Stimulated activated CD4-positive, alpha-beta T cell treated with anti-CD3 and anti-CD28 coated beads, Interleukin-12 subunit alpha, Interleukin-12 subunit beta, amount 100 ng/mL, for 24 hours (primary cell): ENCODE measurements at places on chromosomes 4 and X.

- no peak for DNase-seq
Measured at GRCh38 chr4:37641886-37642849, 44.0 kb downstream of the RELL1 start.

GRCh38 chrX:128439159-128439558 lies 387.0 kb upstream of the ACTRT1 start:
- no peak for DNase-seq

DNA sequence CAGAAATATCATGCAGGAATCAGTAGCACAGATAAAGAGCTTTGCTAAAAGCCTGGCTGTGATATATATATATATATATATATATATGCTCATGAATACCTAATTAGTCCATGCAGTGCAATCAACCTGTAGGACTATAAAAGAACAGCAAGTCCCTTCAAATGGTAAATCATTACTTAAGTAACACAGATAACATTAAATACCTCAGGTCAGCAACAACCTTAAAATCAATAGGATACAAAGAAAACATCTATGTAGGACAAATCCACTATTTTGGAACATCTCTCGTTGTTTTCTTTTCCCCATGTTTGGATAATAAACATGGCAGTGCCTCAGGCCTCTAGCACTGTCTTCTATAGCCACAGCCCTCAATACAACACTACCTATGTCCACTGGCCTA lies 106.6 kb downstream of the FNIP2 start:
- no peak for DNase-seq

DNA sequence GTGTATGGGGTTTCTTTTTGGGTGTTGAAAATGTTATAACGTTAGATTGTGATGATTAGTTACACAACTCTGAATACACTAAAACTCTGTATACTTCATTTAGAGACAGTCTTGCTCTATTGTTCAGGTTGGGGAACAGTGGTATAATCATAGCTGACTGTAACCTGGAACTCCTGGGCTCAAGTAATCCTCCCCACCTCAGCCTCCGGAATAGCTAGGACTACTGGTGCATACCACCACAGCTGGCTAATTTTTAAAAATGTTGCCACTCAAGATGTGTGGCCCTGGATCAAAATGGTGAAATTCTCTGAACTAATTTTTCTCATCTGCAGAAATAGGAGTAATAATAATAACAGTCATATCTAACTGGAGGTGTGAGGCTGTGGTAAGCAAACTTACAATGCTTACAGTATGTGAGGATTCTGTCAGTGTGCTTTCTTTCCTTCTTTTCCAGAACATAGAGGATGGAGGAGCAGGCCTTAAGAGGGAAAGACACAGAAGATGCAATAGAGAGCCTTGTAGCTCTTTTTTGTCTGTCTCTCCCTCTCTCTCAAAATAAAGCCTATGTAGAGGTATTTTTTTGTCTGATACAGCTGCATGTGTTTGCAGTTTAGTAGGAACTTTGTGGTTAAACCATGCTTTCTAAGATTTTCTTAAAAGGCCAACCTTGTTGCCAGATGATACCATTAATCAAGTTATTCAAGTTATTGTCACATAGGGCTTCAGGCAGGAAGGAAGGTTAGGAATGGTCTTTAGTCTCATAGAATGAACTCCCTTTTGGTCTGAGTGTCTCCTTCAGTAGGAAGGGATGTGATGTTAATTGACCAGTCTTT lies 7.5 kb downstream of the ADD1 start:
- DNase-seq = no peak

GRCh38 chr4:77861495-77861894 lies 1.1 kb upstream of the MRPL1 start:
- no peak for DNase-seq

GRCh38 chr4:41146196-41146595 lies 68.1 kb downstream of the APBB2 start:
- DNase-seq = no peak

DNA sequence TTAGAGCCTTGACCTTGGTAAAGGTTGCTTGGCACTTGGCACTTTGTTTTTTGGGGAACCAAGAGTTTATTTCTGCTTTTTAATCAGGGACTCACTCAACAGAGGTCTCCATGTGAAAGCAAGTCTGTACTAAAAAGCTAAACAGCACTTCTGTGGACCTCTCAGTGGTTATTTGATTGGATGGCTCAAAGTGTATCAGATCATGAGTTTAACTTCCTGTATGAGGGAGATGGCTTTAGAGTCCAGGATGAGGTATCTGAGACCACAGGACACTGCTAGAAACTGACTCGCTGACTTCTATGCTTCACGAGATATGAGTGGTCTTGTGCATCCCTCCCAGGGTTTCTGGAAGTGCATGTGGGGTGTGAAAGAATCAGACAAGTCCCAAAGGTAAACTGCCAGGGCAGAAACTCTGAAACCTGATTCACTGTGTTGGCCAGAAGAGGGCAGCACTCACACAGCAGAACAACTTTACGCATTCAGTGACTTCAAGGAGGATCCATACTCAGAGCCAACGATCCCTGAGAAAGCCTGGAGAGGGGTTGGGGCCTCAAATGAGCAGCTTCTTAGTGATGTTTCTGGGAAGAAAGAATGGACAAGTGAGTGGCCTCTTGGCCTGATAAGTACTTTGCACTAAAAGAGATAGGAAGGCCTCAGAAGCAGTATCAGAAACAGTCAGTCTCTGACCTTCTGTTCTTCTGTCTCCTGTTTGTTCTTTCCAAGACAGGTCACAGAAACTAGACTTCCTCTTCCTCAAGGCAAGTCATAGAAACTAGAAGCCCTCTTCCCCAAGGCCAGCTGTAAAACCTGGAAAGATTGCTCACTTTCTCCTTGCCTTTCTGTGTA lies 220.3 kb upstream of the CXCL13 start:
- peak; percentile 18 for DNase-seq

DNA sequence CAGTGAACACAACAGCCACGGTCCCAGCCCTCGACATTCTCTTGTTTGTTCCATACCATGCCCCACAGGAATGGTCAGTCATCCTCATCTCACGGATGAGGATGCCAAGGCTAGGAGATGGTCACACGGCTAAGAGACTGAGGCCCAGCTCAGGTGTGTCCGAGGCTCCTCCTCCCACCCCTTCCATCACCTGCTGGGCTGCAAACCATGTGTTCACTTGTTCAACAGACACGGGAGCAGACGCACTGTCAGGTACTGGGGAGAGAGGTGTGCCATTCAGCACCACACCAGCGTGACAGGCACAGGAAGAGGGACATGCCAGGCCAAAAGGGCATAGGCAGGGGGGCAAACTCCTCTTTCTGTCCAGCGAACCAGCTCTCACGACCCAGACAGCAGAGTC lies 45.9 kb downstream of the ABLIM2 start:
- DNase-seq = no peak

- DNase-seq = no peak
Measured at GRCh38 chr4:104868533-104868932, 278.1 kb upstream of the TET2 start.

GRCh38 chrX:78989349-78989748 lies 44.2 kb downstream of the P2RY10 start:
- DNase-seq = no peak

DNA sequence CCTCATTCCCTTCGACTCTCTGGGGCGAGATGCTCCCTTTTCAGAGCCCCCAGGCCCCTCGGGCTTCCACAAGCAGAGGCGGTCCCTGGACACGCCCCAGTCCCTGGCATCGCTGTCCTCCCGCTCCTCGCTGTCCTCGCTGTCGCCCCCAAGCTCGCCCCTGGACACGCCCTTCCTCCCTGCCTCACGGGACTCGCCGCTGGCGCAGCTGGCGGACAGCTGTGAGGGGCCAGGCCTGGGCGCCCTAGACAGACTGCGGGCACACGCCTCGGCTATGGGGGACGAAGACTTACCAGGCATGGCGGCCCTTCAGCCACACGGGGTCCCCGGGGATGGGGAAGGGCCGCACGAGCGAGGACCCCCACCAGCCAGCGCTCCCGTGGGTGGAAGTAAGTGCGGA lies 39.5 kb upstream of the CLCN4 start:
- DNase-seq = no peak

DNA sequence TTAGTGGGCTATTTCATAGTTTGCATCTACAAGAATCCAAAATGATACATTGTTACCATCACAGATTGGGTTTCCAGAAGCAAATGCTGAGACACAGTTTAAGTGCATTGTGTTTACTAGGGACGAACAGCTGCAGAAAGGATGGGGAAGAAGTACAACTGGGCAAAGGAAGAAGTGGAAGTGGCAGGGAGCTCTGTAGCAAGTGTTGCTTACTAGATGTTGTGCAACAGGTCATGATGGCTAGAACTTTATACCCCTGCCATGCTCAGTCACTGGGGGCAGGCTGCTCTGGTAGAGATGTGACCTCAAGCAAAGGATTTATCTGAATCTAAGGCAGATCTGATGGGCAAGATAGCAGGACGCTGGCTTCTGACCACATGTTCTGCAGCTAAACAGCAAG lies 76.1 kb upstream of the EMCN start:
- no peak for DNase-seq

DNA sequence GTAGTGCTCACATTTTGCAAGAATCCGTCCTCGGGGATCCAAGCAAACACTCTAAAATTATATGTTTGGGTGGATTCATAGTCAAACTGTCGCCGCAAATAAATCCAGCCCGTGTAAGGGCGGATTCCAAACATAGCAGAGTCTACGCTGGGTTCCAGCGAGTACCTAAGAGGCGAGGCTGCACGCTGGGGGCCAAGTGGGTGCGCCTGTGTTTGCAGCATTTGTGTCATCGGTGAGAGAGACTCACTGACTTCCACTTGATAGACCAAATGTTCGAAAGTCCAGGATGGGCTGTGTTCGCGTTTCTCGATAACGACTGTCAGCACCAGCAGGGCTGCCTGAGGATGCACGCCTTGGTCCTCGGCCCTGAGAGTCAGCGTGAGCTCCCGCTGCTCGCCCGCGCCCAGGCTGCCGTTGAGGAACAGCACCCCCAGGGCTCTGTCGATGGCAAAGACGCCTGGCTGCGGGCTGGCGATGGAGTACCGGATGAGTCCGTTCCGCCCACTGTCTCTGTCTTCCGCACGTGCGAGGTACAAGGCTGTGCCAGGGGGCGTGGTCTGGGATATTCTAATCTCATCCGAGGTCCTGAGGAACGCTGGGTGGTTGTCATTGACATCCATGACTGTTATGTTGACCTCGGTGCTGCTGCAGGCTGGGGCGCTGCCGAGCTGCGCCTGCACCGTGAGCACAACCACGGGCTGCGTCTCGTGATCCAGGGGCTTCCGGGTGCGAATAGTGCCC lies 158.7 kb downstream of the DCHS2 start:
- DNase-seq = peak; percentile 43

DNA sequence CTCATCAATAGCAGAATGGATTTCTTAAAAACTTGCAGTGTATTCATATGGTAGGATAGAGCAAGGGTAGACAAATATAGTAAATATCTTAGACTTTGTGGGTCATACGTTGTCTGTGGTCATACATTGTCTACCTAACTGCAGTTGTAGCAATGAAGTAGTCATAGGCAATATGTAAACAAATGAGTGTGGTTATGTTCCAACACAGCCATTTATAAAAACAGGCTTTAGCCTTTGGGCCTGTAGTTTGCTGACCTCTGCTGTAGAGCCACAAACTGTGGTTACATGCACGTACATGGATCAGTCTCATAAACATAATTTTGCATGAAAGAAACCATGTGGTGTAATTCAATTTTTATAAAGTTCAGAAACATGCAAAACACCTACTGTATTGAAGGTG lies 98.9 kb downstream of the LARP1B start:
- DNase-seq = no peak

DNA sequence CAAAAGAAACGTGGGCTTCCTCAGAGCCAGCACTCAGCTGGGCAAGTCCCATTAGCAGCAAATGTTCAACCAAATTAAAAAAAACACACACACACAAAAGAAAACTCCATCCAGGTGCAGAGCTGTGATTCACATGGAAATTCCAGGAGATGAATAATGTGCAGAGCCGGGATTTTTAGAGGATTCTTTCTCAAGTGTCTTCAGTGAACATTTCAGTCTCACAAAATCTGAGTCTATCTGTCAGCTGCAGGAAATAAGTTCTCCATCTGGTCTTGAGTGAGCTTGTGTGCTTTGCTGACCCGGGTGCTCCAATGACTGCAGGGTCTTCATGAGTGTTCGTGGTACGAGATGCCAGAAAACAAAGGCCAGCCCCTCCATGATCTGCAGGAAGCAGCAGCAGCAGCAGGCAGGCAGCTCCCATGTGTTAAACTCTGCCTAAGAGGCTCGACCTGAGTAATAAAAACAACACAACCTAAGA lies 44.3 kb downstream of the RASGEF1B start:
- DNase-seq = no peak

- no peak for DNase-seq
Measured at GRCh38 chrX:72180539-72180938, 1.0 kb upstream of the PIN4 start.

- DNase-seq = no peak
Measured at GRCh38 chr4:52870225-52870624, 8.1 kb downstream of the RASL11B start.

GRCh38 chrX:40685362-40685918 lies 38.1 kb upstream of the CXorf38 start:
- DNase-seq = no peak

DNA sequence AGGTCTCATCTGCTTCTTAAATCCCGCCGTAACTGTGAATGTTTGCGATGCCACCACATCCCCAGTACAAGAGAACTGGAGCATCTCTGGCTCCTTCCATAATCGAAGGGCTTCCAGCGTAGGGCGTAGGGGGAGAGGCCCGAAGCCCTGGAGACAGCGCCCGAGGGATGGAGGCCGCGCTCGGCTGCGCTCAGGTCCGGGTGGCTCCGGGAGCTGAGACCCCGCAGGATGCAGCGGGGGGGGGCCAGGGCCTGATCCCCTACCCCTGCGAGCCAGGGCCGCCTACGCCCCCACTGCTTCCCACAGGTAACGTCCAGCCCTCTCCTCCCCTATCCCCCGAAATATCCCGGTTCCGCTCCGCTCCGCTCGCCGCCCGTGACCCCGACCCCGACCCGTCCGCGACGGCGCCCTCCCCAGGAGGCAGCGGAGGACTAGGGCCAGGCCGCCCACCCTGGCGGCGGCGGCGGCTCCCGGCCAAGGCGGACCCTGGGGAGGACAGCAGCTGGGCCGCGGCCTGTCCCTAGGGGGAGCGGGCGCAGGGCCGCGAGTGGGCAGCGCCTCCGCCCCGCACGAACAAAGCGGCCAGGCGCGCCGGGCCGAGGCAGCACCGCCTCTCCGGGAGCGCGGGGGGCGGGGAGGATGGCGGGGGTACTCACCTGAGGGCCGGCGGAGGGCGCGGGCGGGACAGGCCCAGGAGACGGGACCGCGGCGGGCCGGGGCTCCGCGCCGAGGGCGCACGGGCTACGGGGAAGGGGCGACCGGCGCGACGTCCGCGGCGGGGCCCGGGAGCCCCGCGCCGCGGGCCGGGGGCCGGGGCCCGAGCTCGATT lies 723 bp downstream of the WDFY3 start:
- no peak for DNase-seq

DNA sequence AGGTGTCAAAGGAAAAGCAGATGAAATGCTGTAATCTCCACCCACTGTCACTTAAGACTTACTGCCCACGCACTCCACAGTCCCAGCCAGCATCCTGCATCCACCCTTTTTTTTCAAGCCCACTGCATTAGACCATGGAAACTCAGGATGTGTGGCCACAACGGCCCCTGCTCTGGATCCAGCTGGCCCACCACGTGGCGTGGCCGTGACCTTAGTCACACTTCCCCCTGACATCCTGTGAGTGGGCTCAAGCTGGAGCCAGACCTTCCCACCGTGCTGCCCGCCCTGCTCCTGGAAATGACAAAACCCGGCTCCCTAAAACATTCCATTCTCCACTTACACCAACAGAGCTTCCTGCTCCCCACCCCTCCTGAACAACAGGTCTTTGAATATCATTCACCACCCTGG lies 588.3 kb upstream of the DIPK2B start:
- no peak for DNase-seq
